Activated CD4-positive, alpha-beta memory T cell treated with anti-CD3 and anti-CD28 coated beads for 36 hours (primary cell): ENCODE measurements at places on chromosomes 3 and 15. TPM values are rescaled to one million over a fixed set of nuclear protein-coding genes. Genes with fewer than 3 reads are reported as not detected.

Gene HIGD1A
- total RNA-seq = 63.7 TPM

Gene COL6A5
- not detected for total RNA-seq

Gene ERC2
- not detected for total RNA-seq

Gene LRRC31
- not detected for total RNA-seq

Gene TMEM212
- total RNA-seq = not detected

Gene LARP6
- total RNA-seq = not detected

Gene NME9
- total RNA-seq = 0.90 TPM

Gene BCL6
- total RNA-seq = 51.3 TPM

Gene FBN1
- total RNA-seq = 0.34 TPM

Gene CACNA2D2
- total RNA-seq = 0.69 TPM

Gene PLXNB1
- 3.8 TPM for total RNA-seq

Gene ANKRD63
- not detected for total RNA-seq

Gene GAP43
- total RNA-seq = not detected

Gene DNAJB11
- total RNA-seq = 36.9 TPM

Gene EHHADH
- 3.2 TPM for total RNA-seq

Gene AGBL1
- 0.10 TPM for total RNA-seq

Gene MEIS2
- total RNA-seq = not detected

Gene GOLGA6A
- not detected for total RNA-seq

Gene GLDN
- total RNA-seq = not detected

Gene KLHL40
- not detected for total RNA-seq

Gene EDEM1
- total RNA-seq = 192 TPM

Gene TMC3
- not detected for total RNA-seq

Gene WDR82
- 111 TPM for total RNA-seq

Gene SCAMP5
- 0.19 TPM for total RNA-seq

Gene SMAD6
- total RNA-seq = 0.07 TPM

Gene DLEC1
- total RNA-seq = 0.70 TPM

Gene POLG
- total RNA-seq = 97.4 TPM

Gene PRR20G
- total RNA-seq = not detected

Gene ALPK3
- 0.10 TPM for total RNA-seq

Gene ACKR2
- total RNA-seq = 0.44 TPM

Gene TRPC1
- total RNA-seq = 3.8 TPM

Gene ADAMTSL3
- total RNA-seq = not detected
